Body of pancreas (tissue), 4 donors: ENCODE measurements at places on chromosomes 1 and 21. TPM values are rescaled to one million over a fixed set of nuclear protein-coding genes. Genes with fewer than 3 reads are reported as not detected.

DNA sequence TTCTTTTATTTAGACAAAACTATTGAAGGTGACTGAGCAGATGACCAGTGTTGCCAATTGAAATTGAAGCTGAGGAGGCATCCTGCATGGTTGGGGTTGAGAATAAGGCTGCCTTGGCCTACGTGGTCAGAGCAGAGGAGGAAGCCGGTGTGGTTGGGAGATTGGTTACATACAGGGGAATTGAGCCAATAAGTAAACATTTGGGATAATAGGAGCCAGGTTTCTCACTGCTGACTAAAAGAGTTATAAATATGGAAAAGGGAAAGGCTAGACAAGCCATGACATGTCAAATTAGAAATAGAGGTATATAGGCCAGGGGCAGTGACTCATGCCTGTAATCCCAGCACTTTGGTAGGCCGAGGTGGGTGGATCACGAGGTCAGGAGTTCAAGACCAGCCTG, 15.8 kb downstream of the SNX7 start:
- H3K27ac ChIP-seq = no peak overlapping the region
- H3K36me3 ChIP-seq = no peaks in the 10 kb centered on the region
- peak; percentile 39 for DNase-seq

DNA sequence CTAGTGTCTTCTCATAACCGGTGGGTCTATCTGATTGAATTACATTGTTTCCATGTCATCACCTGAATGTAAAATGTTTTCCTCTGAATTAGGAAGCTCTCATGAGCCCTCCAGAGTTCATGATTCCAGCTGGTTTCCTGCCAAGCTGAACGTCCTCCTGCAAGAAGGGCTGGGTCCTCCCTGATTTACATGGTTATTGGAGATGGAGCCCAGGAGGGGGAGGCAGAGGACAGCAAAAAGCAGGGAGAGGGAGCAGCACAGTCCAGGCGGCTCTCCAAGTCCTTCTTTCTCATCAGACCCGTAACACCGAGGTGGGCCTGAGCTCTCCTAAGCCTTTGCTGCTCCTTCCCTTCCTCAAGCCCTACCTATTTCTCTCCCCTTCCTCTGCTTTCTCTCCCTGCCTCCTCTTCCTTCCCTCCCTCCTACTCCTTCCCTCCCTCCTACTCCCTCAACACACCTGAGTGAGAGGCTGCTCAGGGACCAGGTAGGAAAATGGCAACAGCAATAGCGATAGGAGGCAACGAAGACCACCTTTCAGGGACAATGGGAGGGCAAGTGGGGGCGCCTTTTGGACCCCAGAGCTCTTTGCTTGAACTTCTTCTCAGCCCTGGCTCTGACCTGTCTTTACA, 265.9 kb downstream of the PRDM2 start:
- no peaks in the 10 kb centered on the region for H3K27me3 ChIP-seq
- no peak overlapping the region for H3K4me3 ChIP-seq
- DNase-seq = peak; percentile 47
- H3K27ac ChIP-seq = no peak overlapping the region
- no peaks in the 10 kb centered on the region for H3K36me3 ChIP-seq

DNA sequence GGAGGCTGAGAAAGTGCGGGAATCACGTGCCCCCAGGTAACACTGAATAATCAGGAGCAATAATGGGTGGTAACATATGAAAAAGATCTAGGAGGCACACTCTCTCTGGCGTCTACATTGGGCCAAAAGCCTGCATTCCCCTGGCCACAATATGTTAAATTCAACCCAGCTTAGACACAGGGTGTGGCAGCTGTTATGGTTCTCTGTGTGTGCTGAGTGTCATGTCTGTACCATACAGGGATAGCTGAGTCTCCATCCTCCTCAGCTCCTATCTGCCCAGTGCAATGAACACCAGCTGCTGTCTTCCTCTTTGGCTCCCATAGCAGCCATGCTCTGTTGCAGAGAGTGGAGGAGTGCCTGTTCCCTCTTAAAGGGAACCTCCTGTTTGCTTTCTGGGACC, 14.3 kb downstream of the S100A11 start:
- no peaks in the 10 kb centered on the region for H3K27me3 ChIP-seq
- no peak overlapping the region for H3K4me3 ChIP-seq
- no peak for DNase-seq

Gene SHISA4
- 4.6 TPM for total RNA-seq

GRCh38 chr1:58047265-58047858, 499.2 kb downstream of the OMA1 start:
- no peak overlapping the region for H3K4me3 ChIP-seq
- no peaks in the 10 kb centered on the region for H3K4me1 ChIP-seq
- H3K27ac ChIP-seq = no peak overlapping the region

- peaks cover 39% of the 10 kb centered on the region for H3K4me1 ChIP-seq
- H3K36me3 ChIP-seq = no peaks in the 10 kb centered on the region
- H3K4me3 ChIP-seq = no peak overlapping the region
- H3K27ac ChIP-seq = no peak overlapping the region
- no peaks in the 10 kb centered on the region for H3K27me3 ChIP-seq
These were observed 21.1 kb downstream of the ROR1 start for GRCh38 chr1:63794939-63795378.

GRCh38 chr1:238191170-238191569, 300.4 kb upstream of the ZP4 start:
- no peaks in the 10 kb centered on the region for H3K27me3 ChIP-seq
- no peak overlapping the region for H3K27ac ChIP-seq
- DNase-seq = no peak
- H3K36me3 ChIP-seq = no peaks in the 10 kb centered on the region
- H3K4me3 ChIP-seq = no peak overlapping the region

- no peaks in the 10 kb centered on the region for H3K4me1 ChIP-seq
- no peak overlapping the region for H3K4me3 ChIP-seq
- no peak overlapping the region for H3K27ac ChIP-seq
- H3K27me3 ChIP-seq = no peaks in the 10 kb centered on the region
These were observed 184.5 kb downstream of the KCNH1 start for GRCh38 chr1:210949489-210949888.

DNA sequence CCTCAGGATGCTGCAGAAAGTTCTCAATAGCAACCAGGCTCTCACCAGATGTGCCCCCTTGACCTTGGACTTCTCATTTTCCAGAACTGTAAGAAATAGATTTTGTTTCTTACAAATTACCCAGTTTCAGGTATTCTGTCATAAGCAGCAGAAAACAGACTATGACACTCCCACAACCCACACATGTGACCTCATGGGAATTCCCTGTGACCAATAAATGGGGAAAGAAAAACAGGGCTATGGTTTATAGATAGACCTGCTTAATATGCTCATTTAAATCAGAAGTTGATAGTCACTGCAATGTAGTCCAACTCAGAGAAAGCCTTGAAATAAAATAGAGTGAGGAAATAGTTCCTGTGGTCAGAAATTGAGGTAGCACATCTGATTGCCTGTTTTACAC, 380.9 kb upstream of the PTBP2 start:
- H3K36me3 ChIP-seq = no peaks in the 10 kb centered on the region
- H3K27ac ChIP-seq = no peak overlapping the region
- no peak overlapping the region for H3K4me3 ChIP-seq
- no peaks in the 10 kb centered on the region for H3K4me1 ChIP-seq
- DNase-seq = no peak

- peaks cover 40% of the 10 kb centered on the region for H3K4me1 ChIP-seq
- no peaks in the 10 kb centered on the region for H3K27me3 ChIP-seq
- H3K27ac ChIP-seq = peak overlapping the region; percentile 57
- H3K36me3 ChIP-seq = no peaks in the 10 kb centered on the region
These were observed 2.8 kb downstream of the ARMH1 start for GRCh38 chr1:44677201-44677766.

- peaks cover 24% of the 10 kb centered on the region for H3K4me1 ChIP-seq
- no peaks in the 10 kb centered on the region for H3K27me3 ChIP-seq
- no peak overlapping the region for H3K27ac ChIP-seq
- peak; percentile 61 for DNase-seq
- H3K4me3 ChIP-seq = no peak overlapping the region
- no peaks in the 10 kb centered on the region for H3K36me3 ChIP-seq
These were observed 55.7 kb downstream of the XCL2 start for GRCh38 chr1:168488138-168488537.

DNA sequence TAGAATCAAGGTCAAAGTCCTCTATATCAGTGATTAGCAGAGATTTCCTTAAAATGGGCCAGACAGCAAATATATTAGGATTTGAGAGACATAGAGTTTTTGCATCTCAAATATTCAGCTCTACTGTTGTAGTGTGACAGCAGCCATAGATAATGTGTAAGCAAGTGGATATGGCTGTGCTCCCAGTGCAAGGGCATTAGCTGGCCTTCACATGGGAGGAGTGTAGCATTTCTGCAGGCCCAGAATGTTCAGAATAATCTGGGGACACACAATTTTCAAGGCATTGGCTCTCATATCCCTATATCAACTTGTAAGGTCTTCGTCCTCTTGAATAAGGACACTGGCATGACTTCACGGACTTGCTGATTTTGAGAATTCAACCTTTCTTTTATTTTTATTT, 402.3 kb upstream of the ADAMTS5 start:
- no peak for DNase-seq
- H3K4me3 ChIP-seq = no peak overlapping the region
- no peak overlapping the region for H3K27ac ChIP-seq
- H3K4me1 ChIP-seq = peaks cover 4% of the 10 kb centered on the region

Gene CITED4
- total RNA-seq = 465 TPM

DNA sequence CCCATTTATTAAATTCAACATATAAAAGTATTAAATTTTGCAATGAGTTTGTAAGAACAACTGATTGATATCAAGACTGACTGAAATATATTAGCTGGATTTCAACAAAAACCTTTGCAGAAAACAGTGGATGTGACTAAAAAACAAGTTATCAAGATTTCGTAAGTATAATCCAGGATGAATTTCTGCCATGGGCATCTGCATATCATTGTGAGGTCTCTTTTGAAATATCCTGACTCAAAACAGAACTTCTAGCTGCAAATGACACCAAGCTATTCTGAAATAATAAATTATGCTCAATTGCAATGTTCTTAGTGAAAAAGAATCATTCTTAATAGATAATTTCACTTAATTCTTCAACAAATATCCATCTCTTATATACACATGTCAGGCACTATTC, 52.6 kb downstream of the CD34 start:
- no peak overlapping the region for H3K4me3 ChIP-seq
- H3K36me3 ChIP-seq = no peaks in the 10 kb centered on the region

DNA sequence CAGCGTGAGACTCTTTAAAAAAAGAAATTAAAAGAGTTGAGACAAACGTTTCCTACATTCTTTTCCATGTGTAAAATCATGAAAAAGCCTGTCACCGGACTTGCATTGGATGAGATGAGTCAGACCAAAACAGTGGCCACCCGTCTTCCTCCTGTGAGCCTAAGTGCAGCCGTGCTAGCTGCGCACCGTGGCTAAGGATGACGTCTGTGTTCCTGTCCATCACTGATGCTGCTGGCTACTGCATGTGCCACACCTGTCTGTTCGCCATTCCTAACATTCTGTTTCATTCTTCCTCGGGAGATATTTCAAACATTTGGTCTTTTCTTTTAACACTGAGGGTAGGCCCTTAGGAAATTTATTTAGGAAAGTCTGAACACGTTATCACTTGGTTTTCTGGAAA, 31.2 kb downstream of the IFNAR1 start:
- H3K27ac ChIP-seq = no peak overlapping the region
- H3K4me1 ChIP-seq = peaks cover 5% of the 10 kb centered on the region
- DNase-seq = no peak
- no peaks in the 10 kb centered on the region for H3K27me3 ChIP-seq

DNA sequence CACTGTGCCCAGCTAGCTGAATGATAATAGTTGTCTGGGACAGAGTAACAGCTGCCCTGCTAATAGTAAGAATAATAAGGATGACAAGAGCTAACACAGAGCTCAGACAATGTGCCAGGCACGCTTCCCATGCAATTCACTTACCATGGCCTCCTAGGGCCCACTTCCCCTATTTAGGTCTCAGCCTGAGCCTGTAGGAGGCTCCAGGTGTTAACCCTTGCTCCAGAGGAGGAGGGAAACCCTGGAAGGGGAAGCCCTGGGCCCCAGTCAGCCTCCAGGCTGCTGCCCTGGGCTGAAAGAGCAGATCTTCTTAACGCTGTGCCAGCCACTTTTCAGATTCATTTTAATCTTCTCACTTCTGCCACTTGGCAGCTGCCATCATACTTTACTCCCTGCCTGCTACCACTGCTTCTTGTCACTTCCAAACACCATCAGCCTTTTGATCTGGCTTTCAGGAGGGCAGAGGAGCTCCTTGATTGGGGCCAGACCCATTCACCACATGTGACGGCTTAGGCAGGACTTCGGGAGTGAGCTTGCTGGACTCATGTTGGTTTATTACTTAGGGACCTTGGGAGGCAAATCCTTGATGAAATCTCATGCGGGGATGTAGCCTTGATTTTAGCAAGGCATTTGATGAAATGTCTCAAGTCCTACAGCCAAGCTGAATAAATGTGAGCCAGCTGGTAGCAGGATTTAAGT, 66.7 kb upstream of the PARP1 start:
- H3K36me3 ChIP-seq = no peaks in the 10 kb centered on the region
- no peak for DNase-seq
- no peak overlapping the region for H3K4me3 ChIP-seq
- no peaks in the 10 kb centered on the region for H3K4me1 ChIP-seq
- no peaks in the 10 kb centered on the region for H3K27me3 ChIP-seq

Gene BACE2
- 107 TPM for total RNA-seq

DNA sequence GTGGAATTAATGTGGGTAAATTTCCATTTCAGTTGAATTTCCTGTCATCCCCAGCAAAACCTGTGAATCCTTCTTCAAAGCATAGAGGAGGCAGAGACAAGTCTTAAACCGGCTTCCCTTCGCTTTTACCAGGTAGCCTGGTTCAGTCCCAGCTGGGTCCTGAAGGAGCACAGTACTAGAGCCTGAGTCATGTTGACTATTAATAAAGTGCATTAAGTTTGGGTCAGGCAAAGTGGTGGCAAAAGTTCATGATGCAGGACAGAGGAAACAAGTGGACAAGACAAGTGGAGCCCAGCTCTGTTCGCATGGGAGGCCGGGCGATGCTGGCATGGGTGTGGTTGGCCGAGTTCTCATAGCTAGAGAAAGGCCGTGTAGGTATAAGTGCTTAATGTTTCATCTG, 150.4 kb downstream of the DYRK1A start:
- no peak overlapping the region for H3K27ac ChIP-seq
- H3K36me3 ChIP-seq = peaks cover 3% of the 10 kb centered on the region
- no peak overlapping the region for H3K4me3 ChIP-seq
- no peaks in the 10 kb centered on the region for H3K4me1 ChIP-seq

Gene CLCA1
- not detected for total RNA-seq

- H3K27me3 ChIP-seq = no peaks in the 10 kb centered on the region
- no peak for DNase-seq
- no peaks in the 10 kb centered on the region for H3K4me1 ChIP-seq
- no peak overlapping the region for H3K27ac ChIP-seq
- H3K36me3 ChIP-seq = no peaks in the 10 kb centered on the region
These were observed 281.6 kb downstream of the TPR start for GRCh38 chr1:186093437-186093836.

DNA sequence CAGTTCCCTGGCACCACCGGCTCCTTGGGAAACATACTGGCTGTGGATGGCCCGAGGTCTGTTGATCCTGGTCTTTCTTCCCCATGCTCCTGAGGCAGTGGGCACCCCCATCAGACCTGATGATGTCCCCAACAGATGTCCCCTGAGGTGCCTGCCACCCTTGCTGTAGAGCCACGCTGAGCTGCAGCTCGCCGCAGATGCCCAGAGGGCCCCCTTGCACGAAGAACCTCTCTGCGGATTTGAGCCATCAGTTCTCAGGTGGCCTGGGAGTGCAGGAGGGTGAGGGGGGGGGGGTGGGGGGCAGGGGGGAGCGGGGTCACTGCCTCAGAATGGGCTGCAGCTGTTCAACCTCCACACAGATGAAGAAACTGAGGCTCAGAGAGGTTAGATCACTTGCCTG, 60.9 kb downstream of the GLIS1 start:
- H3K27ac ChIP-seq = no peak overlapping the region
- no peaks in the 10 kb centered on the region for H3K4me1 ChIP-seq
- H3K4me3 ChIP-seq = no peak overlapping the region
- no peaks in the 10 kb centered on the region for H3K27me3 ChIP-seq
- DNase-seq = no peak
